ENCODE measurements at places on chromosomes 2 and 18. TPM values are rescaled to one million over a fixed set of nuclear protein-coding genes. Genes with fewer than 3 reads are reported as not detected.

Gene NT5C1B
- total RNA-seq = not detected

Gene SRD5A2
- not detected for total RNA-seq

Gene AFTPH
- 17.3 TPM for total RNA-seq

Gene ZNF512
- 29.5 TPM for total RNA-seq

Gene TTC31
- total RNA-seq = 25.4 TPM

Gene AQP12B
- not detected for total RNA-seq

Gene CFAP65
- not detected for total RNA-seq

Gene ATOH8
- total RNA-seq = 2.7 TPM

Gene ITGB1BP1
- total RNA-seq = 126 TPM

Gene SPR
- 8.9 TPM for total RNA-seq

GRCh38 chr2:46972438-46972837, 56.8 kb upstream of the MCFD2 start:
- DNase-seq = no peak
- no peaks in the 10 kb centered on the region for H3K27me3 ChIP-seq
- peaks cover 41% of the 10 kb centered on the region for H3K4me1 ChIP-seq
- peak overlapping the region; percentile 69 for H3K27ac ChIP-seq
- H3K4me3 ChIP-seq = no peak overlapping the region
- peaks cover 6% of the 10 kb centered on the region for H3K36me3 ChIP-seq

DNA sequence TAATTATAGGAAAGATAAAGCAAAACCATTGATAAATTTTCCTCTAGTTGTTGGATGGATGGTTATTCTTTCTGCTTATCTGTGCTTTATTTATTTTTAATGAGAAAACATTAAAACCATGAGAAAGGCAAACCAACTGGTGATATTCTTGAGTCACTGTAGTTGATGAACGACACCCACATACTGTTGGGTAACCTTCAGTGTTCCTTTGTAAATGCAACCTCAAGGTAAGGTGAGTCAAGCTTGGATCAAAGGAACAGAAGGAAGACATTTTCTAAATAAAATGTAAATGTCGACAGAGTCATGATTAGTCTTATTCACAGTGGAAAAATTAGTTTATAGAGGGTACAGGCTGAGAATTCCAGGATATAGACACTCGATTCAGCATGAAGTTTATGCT, 12.7 kb downstream of the ABCB11 start:
- no peaks in the 10 kb centered on the region for H3K36me3 ChIP-seq
- DNase-seq = no peak
- no peaks in the 10 kb centered on the region for H3K27me3 ChIP-seq
- no peak overlapping the region for H3K4me3 ChIP-seq

GRCh38 chr18:42271647-42272414, 316.8 kb downstream of the PIK3C3 start:
- no peak overlapping the region for H3K27ac ChIP-seq
- no peaks in the 10 kb centered on the region for H3K36me3 ChIP-seq
- H3K4me3 ChIP-seq = no peak overlapping the region
- peaks cover 2% of the 10 kb centered on the region for H3K27me3 ChIP-seq

DNA sequence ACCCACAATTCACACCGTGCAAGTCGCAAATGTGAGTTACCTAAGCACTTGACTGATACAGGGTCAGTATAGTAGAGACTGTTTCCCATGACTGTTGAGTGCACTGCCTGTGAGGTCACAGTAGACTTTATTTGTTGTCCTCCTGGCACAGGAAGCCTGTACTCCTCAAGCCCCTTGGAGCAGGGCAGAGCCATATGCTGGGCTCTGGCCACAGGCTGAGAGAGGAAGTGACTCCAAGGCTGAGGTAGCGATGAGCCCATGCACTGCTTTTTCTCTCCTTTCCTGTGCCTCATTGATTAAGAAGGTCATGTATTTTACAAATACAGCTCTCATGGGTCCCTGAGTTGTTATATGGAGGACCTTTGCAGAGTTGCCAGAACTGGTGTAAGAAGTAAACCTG, 287.7 kb downstream of the SRBD1 start:
- peaks cover under 1% of the 10 kb centered on the region for H3K36me3 ChIP-seq
- no peaks in the 10 kb centered on the region for H3K4me1 ChIP-seq
- no peak overlapping the region for H3K4me3 ChIP-seq
- no peaks in the 10 kb centered on the region for H3K27me3 ChIP-seq
- DNase-seq = no peak
- H3K27ac ChIP-seq = no peak overlapping the region

GRCh38 chr2:64342195-64343099, 111.5 kb upstream of the LGALSL start:
- peaks cover 5% of the 10 kb centered on the region for H3K27me3 ChIP-seq
- DNase-seq = no peak
- no peak overlapping the region for H3K27ac ChIP-seq
- no peaks in the 10 kb centered on the region for H3K36me3 ChIP-seq
- H3K4me3 ChIP-seq = no peak overlapping the region

- no peaks in the 10 kb centered on the region for H3K27me3 ChIP-seq
- no peaks in the 10 kb centered on the region for H3K36me3 ChIP-seq
- DNase-seq = no peak
These were observed 63.8 kb upstream of the PPP1CB start for GRCh38 chr2:28687640-28688385.

DNA sequence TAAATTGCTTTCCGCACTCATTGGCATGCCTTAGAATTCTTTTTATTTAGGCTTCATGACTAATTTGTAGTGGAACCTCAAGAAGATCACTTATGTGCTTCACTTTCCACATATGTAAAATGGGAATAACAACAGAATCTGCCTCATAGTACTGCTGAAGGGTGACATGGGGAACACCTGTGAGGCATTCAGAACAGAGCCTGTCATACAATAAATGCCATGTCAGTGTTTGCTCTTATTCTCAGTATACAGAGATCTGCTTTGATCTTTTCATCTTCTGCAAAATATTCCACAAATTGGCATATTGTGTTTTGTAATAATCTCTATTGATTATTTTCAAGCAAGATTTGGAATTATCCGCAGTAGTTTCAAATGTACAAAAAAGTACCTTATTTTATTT, 17.4 kb upstream of the CPS1 start:
- no peaks in the 10 kb centered on the region for H3K4me1 ChIP-seq
- peaks cover 4% of the 10 kb centered on the region for H3K27me3 ChIP-seq

GRCh38 chr2:156317631-156318030, 14.9 kb downstream of the NR4A2 start:
- no peak for DNase-seq
- no peak overlapping the region for H3K4me3 ChIP-seq
- H3K4me1 ChIP-seq = peaks cover 16% of the 10 kb centered on the region
- H3K27me3 ChIP-seq = peaks cover 48% of the 10 kb centered on the region
- no peak overlapping the region for H3K27ac ChIP-seq
- H3K36me3 ChIP-seq = no peaks in the 10 kb centered on the region

GRCh38 chr2:46196871-46197462, 100.2 kb upstream of the EPAS1 start:
- H3K4me1 ChIP-seq = peaks cover 18% of the 10 kb centered on the region
- H3K27ac ChIP-seq = no peak overlapping the region
- no peak overlapping the region for H3K4me3 ChIP-seq
- no peaks in the 10 kb centered on the region for H3K27me3 ChIP-seq
- no peak for DNase-seq

- no peaks in the 10 kb centered on the region for H3K36me3 ChIP-seq
- H3K4me3 ChIP-seq = no peak overlapping the region
- no peak for DNase-seq
- no peak overlapping the region for H3K27ac ChIP-seq
- no peaks in the 10 kb centered on the region for H3K4me1 ChIP-seq
These were observed 54.2 kb upstream of the PAX3 start for GRCh38 chr2:222352981-222353380.

Measured in chondrocyte (in vitro differentiated cells).